ENCODE measurements at places on chromosomes 4 and X. TPM values are rescaled to one million over a fixed set of nuclear protein-coding genes. Genes with fewer than 3 reads are reported as not detected.

TCP11X2 gene
- not detected for total RNA-seq

SLC6A8 gene
- 0.14 TPM for total RNA-seq

BEX5 gene
- 10.2 TPM for total RNA-seq

CSAG3 gene
- total RNA-seq, result not detected

HSD17B13 gene
- not detected for total RNA-seq

AFM gene
- total RNA-seq, result not detected

- H3K27me3 ChIP-seq, result no peaks in the 10 kb centered on the region
- H3K36me3 ChIP-seq, result no peaks in the 10 kb centered on the region
These were observed 151.3 kb upstream of the TTC29 start for GRCh38 chr4:147096667-147097604.

GRCh38 chr4:64068096-64068495 lies 341.2 kb downstream of the TECRL start:
- H3K4me3 ChIP-seq, result no peak overlapping the region
- no peak for DNase-seq
- H3K27ac ChIP-seq, result no peak overlapping the region
- no peaks in the 10 kb centered on the region for H3K36me3 ChIP-seq

DNA sequence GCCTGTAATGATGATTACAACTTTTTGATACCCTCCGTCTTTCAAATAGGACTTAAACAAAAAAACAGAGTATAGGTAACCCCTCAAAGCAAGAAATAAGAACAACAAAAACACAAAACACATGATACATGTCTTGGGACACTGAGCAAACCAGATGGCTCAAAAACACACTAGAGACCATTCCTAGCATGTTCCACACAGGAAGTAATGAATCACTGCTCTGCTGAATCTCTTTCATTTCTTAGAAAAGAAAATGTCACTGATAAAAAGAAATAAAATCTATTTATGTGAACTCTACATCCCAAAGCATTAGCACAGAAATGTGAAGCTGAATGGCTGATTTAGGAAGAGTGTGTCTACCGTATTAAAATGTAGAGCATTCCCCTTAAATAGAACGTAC lies 134.5 kb upstream of the IL15 start:
- no peak overlapping the region for H3K27ac ChIP-seq
- H3K4me3 ChIP-seq, result no peak overlapping the region
- DNase-seq, result no peak
- H3K27me3 ChIP-seq, result no peaks in the 10 kb centered on the region
- no peaks in the 10 kb centered on the region for H3K4me1 ChIP-seq

DNA sequence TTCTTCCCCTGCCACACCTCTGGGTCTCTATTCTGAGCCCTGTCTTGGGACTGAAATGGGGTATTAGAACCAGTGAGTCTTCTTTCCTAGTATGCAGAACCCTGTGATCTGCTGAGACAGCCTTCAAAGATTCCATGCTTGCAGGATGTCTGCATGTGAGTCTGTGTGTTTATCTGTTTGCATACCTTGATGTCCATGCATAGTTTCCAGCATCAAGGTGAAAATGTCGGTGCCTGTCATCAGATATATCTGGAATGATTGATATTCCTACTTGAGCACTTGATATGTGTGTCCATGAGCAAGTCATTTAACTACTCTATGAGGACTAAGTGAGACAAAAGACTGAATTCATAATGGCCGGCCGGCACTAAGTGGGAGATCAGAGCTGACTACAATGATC lies 117.0 kb upstream of the HS3ST1 start:
- H3K27me3 ChIP-seq, result no peaks in the 10 kb centered on the region
- H3K27ac ChIP-seq, result no peak overlapping the region

DNA sequence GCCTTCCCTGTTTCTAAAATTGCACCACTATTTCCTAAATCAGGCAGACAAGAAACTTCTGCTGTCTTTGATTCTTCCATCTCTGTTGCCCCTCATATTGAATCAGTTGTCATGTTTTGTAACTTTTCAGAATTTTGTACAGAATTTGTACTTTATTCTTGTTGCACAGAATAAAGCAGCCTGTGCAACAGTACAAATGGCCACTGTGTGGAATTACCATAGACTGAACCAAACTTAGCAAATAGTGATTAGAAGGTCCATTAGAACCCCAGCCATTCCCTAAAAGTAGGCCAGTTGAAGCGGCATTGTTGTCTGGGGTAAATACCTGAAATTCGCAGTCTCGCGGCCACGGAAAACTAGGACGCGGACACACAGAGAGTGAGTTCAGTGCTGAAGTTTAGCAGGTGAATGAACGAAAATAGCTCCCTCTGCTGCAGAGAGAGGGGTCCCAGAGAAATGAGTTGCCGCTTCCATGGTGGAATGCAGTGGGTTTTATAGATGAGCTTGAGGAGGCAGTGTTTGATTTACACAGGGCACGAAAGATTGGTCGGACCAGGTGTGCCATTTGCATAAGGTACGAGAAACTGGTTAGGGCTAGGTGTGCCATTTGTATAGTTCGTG lies 71.8 kb downstream of the C4orf33 start:
- no peak for DNase-seq
- H3K36me3 ChIP-seq, result no peaks in the 10 kb centered on the region
- H3K4me3 ChIP-seq, result no peak overlapping the region
- no peaks in the 10 kb centered on the region for H3K27me3 ChIP-seq
- no peaks in the 10 kb centered on the region for H3K4me1 ChIP-seq

DNA sequence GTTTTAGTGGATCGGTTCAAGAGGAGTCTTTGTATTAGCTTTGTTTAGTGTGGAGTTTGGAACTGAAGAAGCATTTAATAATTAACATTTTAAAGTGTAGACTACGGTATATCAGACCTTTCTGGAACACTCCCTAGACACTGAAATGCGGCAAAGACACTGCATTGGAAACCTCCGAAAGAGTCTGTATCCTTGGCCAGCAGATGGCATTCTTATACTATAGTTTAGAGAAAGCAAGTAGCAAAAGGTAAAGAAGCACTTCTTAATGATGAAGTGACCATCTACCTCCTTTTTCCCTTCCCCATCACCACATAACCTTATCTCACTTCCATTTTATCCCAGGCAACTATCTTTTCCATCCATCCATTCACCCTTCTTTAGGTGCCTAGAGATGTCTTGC lies 7.6 kb downstream of the FABP2 start:
- H3K27me3 ChIP-seq, result no peaks in the 10 kb centered on the region
- no peaks in the 10 kb centered on the region for H3K36me3 ChIP-seq
- peak; percentile 78 for DNase-seq
- H3K27ac ChIP-seq, result no peak overlapping the region
- H3K4me3 ChIP-seq, result no peak overlapping the region

DNA sequence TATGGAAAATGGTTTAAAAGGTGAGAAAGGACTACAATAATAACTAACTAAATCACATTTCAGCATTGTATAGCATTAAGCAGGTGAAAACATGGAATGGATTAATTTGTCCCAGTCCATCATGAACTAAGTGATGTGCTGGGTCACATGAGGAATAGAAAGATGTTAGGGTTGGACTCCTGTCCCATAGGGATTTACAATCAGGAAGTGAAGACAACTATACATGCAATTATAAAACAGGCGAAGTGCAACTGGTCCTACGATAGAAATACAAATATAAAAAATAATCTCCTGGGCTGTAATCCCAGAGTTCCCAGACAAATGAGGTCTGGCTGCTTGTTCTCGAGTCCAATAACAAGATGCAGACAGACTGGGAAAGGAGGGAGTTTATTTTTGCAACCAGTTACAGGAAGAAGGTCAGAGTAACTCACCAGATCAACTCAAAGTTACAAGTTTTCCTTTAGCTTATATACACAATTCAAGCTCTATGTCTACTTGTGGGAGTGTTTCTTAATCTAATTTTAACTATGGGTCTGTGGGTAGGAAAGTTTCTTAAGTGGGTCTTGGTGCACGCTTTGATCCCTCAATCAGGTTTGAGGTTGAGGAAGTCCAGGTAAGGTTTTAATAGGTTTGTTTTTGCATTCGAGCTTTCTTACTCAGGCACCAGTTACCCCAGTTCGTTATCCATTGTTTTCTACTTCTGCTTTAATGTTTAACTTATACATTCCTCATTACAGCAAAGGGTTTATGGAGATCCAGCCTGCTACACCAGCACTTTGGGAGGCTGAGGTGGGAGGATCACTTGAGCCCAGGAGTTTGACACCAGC lies 50.1 kb downstream of the IGFBP7 start:
- H3K27me3 ChIP-seq, result no peaks in the 10 kb centered on the region
- no peak overlapping the region for H3K27ac ChIP-seq
- no peaks in the 10 kb centered on the region for H3K36me3 ChIP-seq
- H3K4me1 ChIP-seq, result no peaks in the 10 kb centered on the region
- no peak overlapping the region for H3K4me3 ChIP-seq

- H3K27ac ChIP-seq, result no peak overlapping the region
- no peak for DNase-seq
- no peak overlapping the region for H3K4me3 ChIP-seq
These were observed 94.7 kb upstream of the NUDT6 start for GRCh38 chr4:123017078-123017477.

DNA sequence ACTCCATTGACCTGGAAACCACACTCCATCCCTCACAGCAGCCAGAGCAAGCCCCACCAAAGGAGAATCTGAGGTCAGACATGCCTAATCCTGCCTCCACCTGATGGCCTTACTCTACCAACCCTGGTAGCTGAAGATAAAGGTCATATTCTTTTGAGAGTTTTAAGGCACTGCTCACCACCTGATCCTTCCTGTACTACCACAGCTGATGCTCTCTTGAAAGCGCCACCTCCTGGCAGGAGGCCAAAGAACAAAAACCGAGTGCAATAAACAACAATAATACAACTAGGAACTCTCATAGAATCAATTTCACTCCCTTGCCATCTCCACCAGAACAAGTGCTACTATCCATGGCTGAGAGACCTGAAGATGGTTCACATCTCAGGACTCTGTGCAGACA lies 301.6 kb downstream of the NAF1 start:
- H3K27me3 ChIP-seq, result no peaks in the 10 kb centered on the region
- H3K4me1 ChIP-seq, result no peaks in the 10 kb centered on the region
- peak; percentile 74 for DNase-seq
- H3K36me3 ChIP-seq, result no peaks in the 10 kb centered on the region
- H3K4me3 ChIP-seq, result no peak overlapping the region

DNA sequence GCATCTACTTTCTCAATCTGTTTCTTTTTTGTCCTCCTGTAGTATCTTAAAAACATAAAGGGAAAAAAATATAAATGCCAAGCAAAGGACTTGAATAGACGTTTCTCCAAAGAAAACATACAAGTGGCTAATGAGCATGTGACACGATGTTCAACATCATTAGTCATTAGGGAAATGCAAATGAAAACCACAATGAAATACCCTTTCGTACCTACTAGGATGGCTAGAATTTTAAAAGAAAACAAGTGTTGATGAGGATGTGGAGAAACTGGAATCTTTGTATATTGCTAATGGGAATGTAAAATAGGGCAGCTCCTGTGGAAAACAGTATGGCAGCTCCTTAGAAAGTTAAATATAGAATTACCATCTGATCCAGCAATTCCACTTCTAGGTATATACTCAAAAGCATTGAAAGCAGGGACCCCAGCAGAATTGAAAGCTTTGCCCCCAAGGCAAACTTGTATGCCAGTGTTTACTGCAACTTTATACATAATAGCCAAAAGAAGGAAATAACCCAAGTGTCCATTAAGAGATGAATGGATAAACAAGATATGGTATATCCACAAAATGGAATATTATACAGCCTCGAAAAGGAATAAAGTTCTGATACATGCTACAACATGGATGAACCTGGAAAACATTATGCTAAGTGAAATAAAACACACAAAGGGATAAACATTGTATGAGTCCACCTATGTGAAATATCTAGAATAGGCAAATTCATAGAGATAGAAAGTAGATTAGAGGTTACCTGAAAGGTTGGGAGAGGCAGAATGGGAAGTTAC lies 138.3 kb downstream of the SH3KBP1 start:
- H3K4me1 ChIP-seq, result peaks cover 90% of the 10 kb centered on the region
- no peak overlapping the region for H3K4me3 ChIP-seq
- no peaks in the 10 kb centered on the region for H3K27me3 ChIP-seq
- 0 out of 2 replicates have a peak, but pooled peaks cover 9% of the 10 kb centered on the region for H3K36me3 ChIP-seq
- DNase-seq, result no peak
- peak overlapping the region; percentile 83 for H3K27ac ChIP-seq

DNA sequence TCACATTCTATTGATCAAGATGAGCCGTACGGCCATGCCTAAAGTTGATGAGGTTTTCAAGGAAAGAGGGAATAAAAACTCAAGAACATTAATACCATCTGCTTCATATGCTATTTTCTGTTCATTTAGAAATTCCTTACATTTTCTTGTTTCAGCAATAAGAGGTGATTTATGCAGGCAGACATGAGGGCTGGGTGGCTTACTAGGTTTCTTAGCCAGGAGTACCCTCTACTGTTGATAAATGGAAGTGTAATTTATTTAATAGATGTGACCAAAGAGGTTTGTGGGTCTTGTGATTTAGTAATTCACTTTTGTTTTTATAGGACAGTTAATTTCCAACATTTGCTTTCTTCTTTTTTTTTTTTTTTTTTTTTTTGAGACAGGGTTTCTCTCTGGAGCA lies 6.4 kb upstream of the SMIM9 start:
- H3K36me3 ChIP-seq, result no peaks in the 10 kb centered on the region
- peak; percentile 86 for DNase-seq
- H3K27ac ChIP-seq, result no peak overlapping the region
- H3K27me3 ChIP-seq, result no peaks in the 10 kb centered on the region
- H3K4me3 ChIP-seq, result no peak overlapping the region

- DNase-seq, result no peak
- no peak overlapping the region for H3K27ac ChIP-seq
- no peaks in the 10 kb centered on the region for H3K4me1 ChIP-seq
- no peak overlapping the region for H3K4me3 ChIP-seq
- H3K36me3 ChIP-seq, result no peaks in the 10 kb centered on the region
These were observed 59.2 kb downstream of the FSTL5 start for GRCh38 chr4:162104459-162105124.

DNA sequence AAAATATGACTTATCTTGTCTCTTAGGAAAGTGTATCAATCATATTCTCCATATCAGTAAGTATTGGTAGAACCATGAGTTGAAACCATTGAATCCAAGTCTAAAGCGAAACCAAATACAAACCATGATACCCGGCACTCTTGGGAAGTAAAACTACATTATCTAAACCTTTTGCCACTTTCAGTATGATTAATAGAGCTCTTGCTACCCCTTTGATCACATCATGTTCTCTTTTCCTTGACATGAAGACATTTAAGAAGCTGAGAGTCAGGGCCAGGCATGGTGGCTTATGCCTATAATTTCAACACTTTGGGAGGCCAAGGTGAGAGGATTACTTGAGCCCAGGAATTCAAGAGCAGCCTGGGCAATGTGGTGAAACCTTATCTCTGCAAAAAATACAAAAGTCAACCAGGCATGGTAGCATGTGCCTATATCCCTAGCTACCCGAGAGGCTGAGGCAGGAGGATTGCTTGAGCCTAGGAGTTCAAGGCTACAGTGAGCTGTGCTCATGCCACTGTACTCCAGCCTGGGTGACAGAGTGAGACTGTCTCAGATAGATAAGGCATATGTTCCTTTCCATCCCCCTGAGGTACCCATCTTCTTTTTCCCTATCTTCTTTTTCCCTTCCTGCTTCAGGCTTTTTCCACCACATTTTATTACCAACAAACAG lies 45.4 kb downstream of the CEP135 start:
- H3K4me1 ChIP-seq, result no peaks in the 10 kb centered on the region
- no peak overlapping the region for H3K27ac ChIP-seq

DNA sequence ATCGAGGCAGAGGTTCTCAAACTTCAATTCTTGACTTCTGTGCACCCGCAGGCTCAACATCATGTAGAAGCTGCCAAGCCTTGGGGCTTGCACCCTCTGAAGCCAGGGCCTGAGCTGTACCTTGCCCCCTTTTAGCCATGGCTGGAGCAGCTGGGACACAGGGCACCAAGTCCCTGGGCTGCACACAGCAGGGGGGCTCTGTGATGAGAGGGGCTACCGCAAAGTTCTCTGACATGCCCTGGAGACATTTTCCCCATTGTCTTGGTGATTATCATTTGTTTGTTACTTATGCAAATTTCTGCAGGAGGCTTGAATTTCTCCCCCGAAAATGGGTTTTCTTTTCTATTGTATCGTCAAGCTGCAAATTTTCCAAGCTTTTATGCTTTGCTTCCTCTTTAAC lies 4.9 kb upstream of the MAGEB17 start:
- H3K4me3 ChIP-seq, result no peak overlapping the region
- no peak for DNase-seq
- no peaks in the 10 kb centered on the region for H3K36me3 ChIP-seq
- H3K27me3 ChIP-seq, result no peaks in the 10 kb centered on the region
